ENCODE measurements at places on chromosomes 7 and 10.

DNA sequence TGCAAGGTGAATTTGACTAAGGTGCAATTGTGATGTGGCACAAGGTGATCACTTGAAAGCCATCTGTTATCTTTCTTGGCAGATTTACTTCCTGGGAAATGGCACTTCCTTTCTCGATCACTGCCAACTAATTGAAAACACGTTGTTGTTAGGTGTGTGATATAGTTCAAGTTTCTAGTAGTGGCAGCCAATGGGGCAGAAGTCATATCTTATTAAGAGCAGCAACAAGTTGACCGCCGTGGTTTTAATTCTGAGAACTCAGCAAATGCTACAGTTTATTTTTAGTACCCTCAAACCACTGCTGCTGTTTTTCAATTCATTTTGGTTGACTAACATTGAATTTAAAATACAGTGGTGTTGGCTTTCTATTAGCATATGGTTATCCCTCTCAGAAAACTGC, 1.6 kb downstream of the CHN2 start:
- no peak for DNase-seq

GRCh38 chr7:84013616-84014240, 180.9 kb downstream of the SEMA3A start:
- DNase-seq: no peak

DNA sequence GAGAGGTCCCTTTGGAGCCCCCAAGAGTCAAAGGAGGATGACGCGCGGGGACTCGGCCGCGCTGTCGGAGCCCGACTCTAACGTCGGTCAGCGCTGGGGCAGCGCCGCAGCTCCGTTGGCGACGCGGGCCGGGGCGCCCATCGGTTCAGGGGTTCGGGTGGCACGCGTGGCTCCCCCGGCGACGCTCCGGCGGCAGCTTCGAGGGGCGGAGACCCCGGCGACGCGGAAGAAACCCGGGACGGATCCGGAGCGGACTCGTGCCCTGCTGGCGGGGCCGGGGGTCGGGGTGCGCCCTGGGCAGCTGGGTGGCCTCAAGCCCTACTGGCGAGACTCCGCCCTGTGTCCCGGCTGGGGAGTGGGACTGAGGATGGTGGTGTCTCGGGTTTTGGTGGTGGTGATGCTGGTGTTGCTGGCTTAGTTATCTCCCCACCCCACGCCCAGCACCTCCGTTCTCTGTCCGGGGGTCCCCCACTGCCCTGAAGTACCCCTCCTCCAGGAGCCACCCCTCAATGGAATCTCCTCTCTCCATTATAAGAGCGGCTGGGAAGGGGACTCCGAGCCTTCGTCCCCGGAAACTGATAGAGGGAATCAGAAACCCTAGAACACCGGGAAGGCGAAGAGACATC, at the start of gene NAT16:
Gene NAT16, minus strand, starts transcription at position 164 of the 626 bp plus-strand sequence. CDS start 5,486 bp downstream, outside the sequence.
- DNase-seq: no peak

GRCh38 chr7:108529341-108529740, 3.4 kb upstream of the PNPLA8 start:
- no peak for DNase-seq

- no peak for DNase-seq
Measured at GRCh38 chr7:86407291-86407690, 236.4 kb upstream of the GRM3 start.

- no peak for DNase-seq
Measured at GRCh38 chr7:104981672-104982037, 32.4 kb upstream of the KMT2E start.

DNA sequence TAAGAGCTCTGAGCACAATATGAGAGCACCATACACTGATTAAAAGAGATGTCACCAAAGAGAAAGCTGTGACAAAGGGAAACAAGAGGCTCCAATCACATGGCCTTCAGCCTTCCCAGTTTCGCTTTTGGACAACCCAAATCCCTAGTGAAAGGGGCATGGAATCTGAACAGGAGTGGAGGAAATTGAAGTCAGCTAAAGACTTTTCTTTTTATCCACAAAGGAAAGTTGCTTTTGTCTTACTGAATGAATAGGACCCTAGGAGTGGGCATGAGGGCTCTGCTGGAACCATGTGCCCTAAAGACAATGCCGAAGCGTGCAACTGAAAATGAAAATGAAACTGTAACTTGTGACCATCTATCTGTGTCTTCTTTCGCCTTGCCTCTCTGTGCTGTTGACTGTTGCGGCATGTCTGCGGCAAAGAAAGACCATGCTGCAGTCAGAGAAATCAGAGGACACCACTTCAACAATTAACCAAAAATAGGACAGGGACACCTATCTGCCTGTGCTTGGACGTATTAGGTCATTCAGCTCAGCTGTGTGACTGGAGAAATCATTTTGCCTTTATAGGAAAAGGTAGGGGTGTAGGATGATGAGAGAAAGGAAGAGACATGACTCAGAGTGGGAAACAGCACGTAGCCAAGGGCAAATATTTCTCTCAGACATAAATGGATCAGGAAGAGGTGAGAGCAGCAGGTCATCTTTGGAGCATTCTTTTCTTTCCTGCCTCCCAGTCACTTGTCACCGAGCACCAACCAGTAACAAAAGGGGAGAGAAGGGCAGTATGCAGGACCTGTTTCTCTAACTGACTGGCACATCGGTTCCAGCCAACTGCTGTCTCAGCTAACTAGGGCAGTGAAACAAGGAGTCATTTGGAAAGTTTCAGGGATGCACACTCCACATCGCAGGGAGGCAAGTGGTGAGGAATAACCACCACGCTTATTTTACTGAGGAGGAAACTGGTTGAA, 12.3 kb downstream of the CAV2 start:
- DNase-seq: peak; percentile 36

DNA sequence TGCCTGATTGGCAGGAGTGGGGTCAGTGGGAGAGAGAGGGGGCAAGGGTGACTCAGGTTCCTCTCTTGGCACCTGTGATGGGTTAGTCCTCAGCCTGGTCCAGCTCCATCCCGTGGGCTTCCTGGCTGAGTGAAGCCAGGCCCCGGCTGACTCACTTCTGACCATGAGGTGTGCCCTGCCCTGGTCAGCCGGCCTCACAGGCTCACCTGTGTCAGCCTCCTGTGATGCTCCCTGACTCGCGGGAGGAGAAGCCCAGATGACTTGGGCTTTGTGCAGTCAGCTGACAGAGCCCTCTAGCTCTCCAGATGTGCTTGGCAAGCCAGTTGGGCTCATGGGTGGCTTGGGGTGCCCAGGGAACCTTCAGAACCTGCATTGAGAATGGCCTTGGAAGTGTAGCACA, 16.0 kb upstream of the PPIF start:
- DNase-seq: no peak

GRCh38 chr7:123211545-123211944, 11.8 kb upstream of the SLC13A1 start:
- DNase-seq: no peak

DNA sequence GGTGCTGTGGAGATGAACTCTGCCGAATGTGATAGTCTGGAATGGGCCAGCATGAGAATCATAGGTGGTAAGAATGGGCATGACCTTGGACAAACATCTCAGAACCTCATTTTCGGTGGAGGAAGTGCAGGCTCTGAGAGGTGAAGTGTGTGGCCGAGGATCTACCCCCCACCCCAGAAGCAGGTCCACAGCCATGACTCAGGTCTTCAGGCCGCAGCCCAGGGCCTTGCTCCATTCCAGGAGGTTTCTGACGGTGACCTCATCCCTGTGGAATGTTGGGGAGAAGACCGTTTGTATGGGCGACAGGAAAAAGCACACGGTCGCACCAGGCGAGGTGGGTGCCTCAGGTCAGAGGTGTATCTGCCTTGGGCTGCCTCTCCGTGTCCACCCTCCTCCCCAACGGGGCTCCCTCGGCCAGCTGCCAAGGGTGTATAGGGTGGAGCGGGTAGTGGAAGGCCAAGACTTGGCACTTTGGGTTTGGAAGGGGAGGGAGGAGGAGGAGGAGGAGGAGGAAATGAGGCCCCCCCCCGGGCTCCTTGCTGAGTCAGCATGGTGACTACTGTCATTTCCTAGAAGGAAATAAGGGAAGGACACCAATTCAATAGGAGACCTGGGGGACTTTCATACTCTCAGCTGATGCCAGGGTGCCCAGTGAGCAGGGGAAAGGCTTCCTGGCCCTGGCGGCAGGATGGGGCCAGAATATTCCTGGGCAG, 168.0 kb upstream of the RHEB start:
- DNase-seq: no peak

- DNase-seq: no peak
Measured at GRCh38 chr10:1278306-1278705, 222.1 kb downstream of the WDR37 start.

DNA sequence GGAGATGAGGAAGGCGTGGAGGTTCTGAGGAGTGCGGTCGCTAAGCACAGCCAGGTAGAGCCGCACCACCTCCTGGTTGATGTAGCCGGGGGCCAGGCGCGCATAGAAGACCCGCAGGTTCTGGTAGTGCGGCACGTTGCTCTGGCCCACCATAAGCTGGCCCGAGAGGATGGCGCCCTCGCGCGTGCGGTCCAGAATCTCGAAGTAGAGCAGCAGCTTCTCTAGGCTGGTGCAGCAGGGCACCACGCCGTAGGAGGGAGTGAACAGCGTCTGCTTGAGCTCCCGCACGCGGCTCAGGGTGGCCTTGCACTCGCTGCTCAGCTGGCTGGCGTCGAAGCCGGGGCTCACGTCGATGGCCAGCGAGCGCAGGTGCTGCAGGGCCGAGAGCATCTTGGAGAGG, 77.8 kb upstream of the TNRC18 start:
- no peak for DNase-seq

- DNase-seq: no peak
Measured at GRCh38 chr10:32033171-32033570, 23.1 kb downstream of the KIF5B start.

DNA sequence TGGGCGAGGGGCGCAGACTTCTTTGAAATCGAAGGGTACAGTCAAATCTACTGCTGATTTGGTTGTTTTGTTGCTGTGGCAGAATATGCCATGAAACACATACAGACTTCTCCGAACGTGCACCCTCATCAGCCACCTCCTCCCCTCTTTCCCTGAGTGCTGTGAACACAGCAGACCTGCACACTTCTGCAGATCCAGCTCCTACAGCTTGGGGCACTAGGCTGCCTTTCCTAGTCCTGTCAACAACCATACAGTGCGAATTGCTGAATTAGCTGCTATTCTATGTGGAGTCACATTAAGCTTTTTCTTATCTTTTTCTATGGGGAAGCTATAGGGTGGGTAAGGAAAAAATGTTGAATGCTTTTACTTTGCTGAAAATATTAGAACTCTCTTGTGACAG, 57.5 kb downstream of the COL17A1 start:
- no peak for DNase-seq

DNA sequence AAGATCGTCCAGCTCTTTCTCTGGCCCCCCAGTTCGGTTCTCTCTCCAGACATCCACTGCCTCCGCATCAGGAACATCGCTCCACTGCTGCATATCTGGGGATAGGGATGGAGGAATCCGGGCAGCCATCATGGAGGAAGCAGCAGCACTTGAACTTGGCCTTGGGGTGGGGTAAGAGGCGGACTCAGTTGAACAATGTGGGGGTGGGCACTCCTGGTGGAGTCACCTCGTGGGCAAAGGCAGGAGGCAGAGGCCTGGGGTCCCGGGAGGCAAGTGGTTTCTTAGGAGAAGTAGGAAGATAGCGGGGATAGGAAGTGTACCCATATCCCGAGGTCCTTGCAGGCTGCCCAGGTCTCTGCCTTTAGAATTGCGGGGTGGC, 98.3 kb downstream of the CHST15 start:
- no peak for DNase-seq

DNA sequence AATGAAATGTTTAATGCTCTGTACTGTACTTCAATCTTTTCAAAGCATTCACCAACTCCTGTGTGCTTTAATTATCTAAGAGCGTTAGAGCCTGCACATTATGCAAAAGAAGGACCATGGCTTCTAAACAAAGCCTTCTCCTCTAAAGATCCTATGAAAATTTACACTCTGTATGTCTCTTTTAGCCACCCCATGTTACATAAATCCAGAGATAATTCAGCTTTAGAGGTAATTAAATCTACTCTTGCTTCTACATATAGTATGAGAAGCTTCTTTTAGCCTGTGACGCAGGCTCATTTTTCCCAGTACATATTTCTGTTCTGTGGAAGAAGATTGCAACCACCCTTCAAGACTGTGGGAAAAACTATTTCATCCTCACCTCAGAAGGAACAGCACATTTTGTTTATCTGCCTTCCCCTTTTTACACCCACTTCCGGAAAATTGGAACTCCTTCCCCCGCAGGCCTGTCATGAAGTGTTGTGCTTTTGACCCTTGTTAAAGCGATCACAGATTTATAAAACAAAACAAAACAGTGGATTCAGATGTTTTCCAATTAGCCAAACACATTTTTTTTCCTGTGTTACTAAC, 8.1 kb upstream of the TAS2R16 start:
- no peak for DNase-seq

DNA sequence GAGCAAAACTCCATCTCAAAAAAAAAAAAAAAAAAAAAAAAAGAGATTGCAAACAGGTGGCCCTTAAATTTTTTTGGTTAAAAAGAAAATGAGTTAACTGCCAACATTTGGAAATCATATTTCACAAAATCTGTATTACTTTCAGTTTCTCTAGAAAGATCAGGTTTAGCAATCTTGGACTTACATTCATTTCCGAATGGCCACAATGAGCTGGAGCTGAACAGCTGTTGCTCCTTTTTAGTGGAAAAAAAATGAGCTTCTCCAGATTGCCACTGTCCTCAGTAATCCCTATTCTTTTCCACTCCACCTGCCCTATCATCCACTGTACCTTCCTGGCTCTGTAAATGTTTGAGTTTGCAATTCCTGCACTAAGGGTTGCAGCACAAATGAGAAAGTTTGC, 43.6 kb downstream of the RAB11FIP2 start:
- no peak for DNase-seq

DNA sequence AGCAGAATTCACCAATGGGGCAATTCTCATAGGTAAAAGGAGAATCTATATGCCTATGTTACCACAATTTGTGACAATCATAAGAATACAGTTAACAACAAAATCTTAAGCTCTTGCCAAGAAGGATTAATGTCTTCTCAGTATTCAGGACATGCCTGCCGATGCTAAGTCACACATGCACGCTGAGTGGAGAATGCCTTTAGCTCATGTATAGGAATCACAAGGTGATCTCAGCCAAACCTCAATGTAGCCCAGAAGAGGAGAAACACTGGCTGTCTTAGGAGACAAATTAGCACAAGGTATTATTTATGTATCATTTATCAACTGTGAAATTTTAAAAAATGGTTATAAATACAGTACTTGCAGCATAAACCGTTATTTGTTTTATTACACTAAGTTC, 2.7 kb downstream of the HTR7 start:
- no peak for DNase-seq

DNA sequence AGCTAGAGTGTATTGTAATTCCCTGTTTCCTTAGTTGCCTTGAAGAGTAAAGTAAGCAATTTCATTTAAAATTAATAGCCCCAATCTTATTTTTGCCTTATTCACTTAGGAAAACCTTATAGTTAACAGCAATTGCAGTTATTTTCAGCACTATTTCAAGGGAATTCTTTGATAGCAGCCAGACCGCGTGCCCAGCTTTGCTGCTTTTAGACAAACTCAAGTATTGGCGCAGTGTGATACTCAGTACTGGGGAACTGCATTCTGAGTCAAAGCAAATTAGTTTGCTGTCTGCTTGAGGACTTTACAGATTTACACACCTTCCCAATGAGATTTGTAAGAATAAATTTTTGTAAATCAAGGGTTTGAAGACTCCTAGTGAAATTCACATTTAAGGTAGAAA, 21.2 kb downstream of the PRKG1 start:
- no peak for DNase-seq

GRCh38 chr7:12467837-12468236, 64.2 kb upstream of the VWDE start:
- no peak for DNase-seq
